ENCODE measurements at places on chromosomes 7 and 10.

DNA sequence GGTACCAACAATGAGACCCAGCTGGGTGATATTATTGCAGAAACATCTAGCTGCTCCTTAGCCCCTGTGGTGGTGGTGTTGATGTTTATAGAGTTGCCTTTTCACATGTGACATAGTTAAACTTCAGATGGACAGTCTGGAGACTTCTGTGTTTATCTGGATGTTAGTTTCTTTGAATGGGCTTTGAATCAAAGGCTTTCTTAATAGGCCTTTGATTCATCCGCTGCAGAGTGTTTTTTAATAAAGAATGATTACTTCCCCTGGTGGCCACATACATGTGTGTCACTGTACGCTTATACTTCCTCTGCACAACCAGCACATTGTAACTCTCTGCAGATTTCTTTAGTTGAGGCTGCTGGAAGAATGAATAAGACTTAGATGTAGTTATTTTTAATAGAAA lies 221.0 kb downstream of the DYNC1I1 start:
- no peak for DNase-seq

GRCh38 chr7:139743967-139744767 lies 33.6 kb downstream of the HIPK2 start:
- DNase-seq, result no peak

- no peak for DNase-seq
These were observed 9.8 kb downstream of the PTPRZ1 start for GRCh38 chr7:121882731-121883130.

DNA sequence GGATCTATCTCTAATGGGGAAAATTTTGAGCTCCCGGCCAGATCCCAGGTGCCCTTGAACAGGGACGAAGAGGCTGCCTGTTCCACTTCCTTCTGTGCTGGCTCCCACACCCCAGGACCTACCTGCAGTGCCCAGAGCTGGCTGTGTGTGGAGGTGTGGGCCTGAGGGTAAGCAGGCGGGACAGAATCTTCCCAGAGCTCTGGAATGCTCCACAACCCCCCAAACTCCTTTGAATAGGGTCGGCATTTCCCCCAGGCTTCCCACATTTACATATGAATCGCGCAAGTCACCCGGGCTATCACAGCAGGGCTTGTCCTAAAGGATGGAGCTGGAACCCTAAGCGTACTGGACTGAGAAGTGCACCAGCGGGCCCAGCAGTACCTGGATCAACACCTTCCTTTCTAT lies 95.9 kb downstream of the DNMBP start:
- DNase-seq, result peak; percentile 33

DNA sequence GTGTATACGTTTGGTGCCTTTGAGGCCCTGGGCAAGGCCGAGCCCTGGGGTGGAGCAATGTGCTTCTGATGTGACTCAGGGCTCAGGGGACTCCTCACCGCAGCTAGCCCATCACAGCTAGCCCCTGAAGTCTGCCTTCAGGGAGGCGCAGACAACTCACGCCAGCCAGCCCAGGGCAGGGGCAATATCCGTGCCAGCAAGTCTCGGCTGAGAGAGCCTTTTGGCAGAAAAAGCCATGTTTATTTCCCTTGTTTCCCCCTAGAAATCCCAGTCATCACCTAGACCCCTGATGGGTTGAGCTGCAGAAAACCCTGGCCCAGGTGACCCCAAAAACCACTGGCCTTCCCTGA lies 90.4 kb downstream of the CHST15 start:
- DNase-seq, result no peak

GRCh38 chr7:114084472-114085312 lies 165.9 kb upstream of the PPP1R3A start:
- peak; percentile 27 for DNase-seq

GRCh38 chr10:96998329-96998888 lies 166.3 kb downstream of the LCOR start:
- no peak for DNase-seq

GRCh38 chr7:12504149-12504548 lies 66.4 kb upstream of the SCIN start:
- no peak for DNase-seq

- DNase-seq, result no peak
These were observed 63.8 kb downstream of the GRB10 start for GRCh38 chr7:50718876-50719275.

GRCh38 chr7:129665013-129665401 lies 53.5 kb downstream of the NRF1 start:
- no peak for DNase-seq

GRCh38 chr7:34313289-34313688 lies 344.7 kb upstream of the NPSR1 start:
- DNase-seq, result no peak

DNA sequence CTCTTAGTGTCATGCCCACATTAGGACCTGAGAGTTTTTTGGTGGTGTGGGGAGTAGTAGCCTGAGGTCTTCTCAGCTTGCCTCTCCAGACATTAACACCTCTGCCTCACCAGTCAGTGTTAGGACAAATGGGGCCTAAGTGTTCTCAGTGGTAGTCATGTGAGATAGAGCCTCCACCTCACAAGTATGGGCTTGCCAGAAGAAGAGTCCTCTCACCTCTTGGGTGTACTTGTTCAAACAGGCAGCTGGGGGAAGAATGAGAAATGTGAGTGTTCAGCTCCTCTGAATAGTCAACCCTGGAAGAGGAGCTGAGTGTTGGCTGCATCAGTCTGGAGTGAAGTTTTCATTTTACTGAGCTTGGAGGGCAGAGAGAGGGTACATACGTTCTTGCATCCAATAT lies 464.6 kb downstream of the POM121L12 start:
- DNase-seq, result no peak

GRCh38 chr7:28054531-28055160 lies 125.9 kb downstream of the JAZF1 start:
- no peak for DNase-seq

DNA sequence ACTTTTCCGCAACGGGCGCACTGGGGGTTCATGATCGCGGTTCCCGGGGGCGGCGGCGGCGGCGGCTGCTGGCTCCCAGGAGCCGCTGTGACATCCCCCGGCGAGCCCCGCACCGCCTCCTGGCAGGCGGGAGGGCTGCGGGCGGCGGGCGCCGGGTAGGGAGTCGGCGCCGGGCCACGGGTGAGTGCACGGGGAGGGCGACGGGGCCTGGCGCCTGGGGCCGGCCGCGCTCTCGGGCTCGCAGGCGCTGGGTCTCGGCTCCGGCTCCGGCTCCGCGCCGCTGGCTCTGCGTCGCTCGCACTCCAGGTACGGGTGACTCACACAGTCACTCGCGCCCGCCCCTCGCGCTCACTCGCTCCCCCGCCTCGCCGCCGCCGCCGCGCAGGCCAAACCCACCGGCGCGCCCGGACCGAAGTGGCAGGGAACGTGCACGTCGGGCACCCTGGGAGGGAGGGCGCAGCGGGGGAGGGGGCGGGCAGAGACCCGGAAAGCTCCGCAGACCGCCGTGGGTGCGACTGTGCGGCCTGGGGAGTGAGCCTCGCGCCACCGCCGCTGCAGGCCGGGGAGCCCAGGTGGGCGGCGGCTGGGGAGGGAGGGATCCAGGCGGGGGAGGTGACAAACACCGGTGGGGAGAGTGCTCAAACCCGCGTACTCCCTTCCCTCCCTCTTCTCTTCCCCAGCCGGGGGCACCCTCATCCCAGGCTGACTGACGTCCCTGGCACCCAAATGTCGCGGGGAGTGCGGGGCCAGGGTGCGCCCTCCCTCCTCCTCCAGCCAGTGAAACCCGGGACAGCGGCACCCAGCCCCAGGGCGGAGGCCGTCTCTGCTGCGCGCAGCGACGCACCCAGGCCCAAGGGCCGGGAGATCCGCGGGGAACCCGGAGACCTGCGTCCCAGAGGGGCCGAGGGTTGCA lies 276.9 kb upstream of the NEBL start:
- DNase-seq, result peak; percentile 91

DNA sequence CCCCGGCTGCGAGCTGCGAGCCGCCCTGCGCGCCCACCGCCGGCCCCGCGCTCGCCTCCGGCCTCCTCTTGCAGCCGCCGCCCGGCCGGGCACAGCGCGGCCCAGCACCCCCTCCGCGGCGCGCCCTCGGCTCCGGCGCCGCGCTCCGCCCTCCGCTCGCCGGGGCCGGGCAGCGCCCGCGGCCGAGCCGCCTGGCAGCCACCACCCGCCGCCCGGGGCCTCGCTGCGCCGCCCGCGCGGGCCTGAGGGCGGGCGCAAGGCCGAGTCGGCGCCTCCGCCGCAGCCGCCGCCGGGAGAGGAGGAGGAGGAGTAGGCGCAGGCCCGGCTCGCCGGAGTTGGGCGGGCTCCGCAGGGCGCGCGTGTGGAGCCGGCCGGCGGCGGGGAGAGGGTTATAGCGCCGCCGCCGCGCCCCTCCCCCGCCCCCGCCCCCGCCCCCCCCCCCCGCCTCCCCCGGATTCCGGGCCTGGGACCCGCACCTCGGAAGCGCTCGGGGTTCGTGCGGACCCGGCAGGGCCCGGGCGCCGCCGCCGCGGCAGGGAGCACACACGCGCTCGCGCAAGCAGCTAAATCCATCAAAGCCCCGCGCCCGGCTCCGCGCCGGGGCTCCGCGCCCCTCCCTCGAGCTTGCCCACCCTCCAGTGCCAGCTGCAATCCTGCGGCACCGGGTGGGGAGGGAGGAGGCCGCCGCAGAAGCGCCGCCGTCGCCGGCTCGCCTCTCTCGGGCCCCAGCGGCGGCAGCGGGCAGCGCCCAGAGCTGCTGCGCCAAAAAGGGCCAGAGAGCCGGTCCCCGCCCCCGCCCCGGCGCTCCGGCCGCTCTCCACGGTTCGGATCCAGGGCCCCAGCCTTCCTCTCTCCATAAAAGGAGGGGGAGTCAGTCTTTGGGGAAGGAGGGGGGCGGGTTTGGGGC lies at the start of gene PDGFA:
Gene PDGFA, minus strand, starts transcription at position 363 of the 907 bp plus-strand sequence. CDS start 845 bp downstream, outside the sequence.
- no peak for DNase-seq

GRCh38 chr7:14457568-14458453 lies 444.7 kb downstream of the DGKB start:
- peak; percentile 56 for DNase-seq

GRCh38 chr7:2956526-2957368 lies 86.9 kb downstream of the CARD11 start:
- DNase-seq, result peak; percentile 49

DNA sequence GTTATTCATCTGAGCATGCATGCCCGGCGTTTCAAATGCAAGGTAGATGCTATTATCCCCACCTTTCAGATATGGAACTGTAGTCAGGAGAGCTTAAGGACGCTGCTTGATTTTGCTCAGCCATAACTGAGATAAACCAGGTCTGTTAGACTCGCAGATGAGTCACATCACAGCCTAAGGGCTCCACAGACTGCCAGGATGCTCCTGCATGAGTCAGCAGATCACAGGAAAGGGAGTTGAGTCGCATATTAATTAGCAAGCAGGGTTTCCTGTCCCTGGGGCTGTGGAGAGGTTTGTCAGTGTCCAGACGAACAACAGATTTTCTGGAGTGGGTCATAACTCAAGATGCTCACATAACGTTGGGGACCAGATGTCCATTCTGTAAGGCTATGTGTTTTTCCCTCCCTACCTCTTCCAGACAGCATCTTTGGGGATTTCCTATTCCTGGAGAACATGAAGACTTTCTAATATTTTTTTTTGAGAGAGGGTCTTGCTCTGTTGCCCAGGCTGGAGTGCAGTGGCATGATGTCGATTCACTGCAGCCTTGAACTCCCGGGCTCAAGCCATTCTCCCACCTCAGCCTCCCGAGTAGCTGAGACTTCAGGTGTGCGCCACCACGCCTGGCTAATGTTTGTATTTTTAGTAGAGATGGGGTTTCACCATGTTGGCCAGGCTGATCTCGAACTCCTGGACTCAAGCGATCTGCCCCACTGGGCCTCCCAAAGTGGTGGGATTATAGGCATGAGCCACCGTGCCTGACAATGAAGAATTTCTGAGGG lies 36.7 kb downstream of the PFKFB3 start:
- peak; percentile 34 for DNase-seq

- no peak for DNase-seq
These were observed 5.9 kb downstream of the MAP3K8 start for GRCh38 chr10:30439931-30440330.

- no peak for DNase-seq
These were observed 972.0 kb upstream of the CELF2 start for GRCh38 chr10:10045765-10046028.

GRCh38 chr10:48194830-48195229 lies 79.7 kb downstream of the FRMPD2 start:
- DNase-seq, result peak; percentile 45

GRCh38 chr7:135282561-135283254 lies 49.1 kb downstream of the STRA8 start:
- DNase-seq, result no peak

DNA sequence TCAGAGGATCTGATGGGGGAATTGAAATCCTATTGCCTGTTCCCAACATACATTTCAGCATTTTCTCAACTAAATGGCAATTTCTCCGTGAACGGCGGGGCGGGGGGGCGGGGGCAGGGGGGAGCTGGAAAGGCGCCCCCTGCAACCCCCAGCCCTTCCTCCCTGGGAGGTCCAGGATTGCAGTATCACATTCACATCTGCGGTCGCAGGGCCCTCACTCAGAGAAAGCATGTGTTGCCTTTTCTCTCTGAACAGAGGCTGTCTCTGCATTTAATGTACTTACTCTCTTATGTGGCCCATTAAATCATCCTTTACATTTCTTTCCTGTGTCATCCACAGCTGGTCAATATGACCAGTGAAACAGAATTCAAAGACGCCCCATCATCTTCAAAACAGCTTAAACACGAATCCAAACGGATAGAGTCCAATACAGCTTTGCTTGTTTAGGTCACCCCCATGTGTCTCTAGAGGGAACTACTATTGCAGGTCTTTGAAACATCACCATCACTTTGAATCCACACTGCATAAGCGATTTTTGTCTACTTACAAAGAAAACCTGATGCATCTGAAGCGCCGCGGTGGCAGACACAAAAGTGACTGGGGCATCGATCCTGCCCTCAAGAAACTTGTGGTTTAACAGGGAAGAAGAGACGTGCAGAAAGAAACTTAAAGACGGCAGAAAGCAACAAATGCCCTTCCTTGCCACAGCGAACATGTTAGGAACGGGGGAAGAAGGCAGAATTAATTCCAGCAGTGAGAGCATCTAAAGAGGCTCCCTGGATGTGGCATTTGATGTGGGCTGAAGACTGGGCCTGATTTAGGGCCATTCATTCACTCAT lies 17.0 kb upstream of the ECHDC3 start:
- DNase-seq, result peak; percentile 75

DNA sequence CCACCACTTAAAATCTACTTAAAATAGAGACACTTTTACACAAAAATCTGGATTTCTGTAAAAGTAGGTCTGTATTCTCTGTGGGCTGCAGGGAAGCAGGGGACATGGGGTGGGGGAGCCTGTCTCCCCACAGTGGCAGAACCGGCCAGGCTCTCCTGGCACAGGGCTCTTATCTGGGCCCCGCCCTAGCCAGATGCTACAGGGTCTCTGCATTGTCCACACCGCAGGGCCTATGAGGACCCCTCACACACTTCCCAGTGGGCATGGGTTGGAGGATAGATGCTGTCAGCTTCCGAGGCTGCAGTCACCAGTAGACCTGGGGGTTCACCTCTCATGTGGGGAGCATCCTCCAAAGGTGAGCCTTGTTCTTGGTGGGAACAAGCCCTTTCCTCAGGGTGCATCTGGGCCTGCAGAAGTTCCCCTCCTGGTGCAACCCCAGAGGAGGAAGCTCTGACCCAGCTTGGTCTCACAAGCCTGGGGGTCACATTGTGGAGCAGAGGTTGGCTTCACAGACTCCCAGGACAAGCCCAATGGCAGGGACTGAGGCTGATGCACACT lies 15.4 kb upstream of the MYL7 start:
- no peak for DNase-seq

- DNase-seq, result no peak
These were observed 172.5 kb upstream of the SVIL start for GRCh38 chr10:29807163-29807806.

Data from Caco-2 (cell line).